ENCODE measurements at places on chromosomes 4 and X.

DNA sequence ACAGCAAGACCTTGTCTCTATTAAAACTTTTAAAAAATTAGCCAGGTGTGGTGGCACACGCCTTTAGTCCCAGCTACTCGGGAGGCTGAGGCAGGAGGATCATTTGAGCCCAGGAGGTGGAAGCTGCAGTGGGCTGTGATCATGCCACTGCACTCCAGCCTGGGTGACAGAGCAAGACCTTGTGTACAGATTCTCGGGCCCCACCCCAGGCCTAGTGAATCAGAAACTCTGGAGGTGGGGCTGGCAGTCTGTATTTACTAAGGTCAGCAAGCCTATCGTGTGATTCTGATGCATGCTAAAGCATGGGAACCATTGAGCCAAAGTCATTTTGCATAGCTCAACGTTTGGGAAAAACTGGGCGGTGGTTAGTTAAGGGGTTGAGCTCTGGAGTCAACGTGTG is 3.5 kb downstream of the S100G start:
- DNase-seq: no peak

DNA sequence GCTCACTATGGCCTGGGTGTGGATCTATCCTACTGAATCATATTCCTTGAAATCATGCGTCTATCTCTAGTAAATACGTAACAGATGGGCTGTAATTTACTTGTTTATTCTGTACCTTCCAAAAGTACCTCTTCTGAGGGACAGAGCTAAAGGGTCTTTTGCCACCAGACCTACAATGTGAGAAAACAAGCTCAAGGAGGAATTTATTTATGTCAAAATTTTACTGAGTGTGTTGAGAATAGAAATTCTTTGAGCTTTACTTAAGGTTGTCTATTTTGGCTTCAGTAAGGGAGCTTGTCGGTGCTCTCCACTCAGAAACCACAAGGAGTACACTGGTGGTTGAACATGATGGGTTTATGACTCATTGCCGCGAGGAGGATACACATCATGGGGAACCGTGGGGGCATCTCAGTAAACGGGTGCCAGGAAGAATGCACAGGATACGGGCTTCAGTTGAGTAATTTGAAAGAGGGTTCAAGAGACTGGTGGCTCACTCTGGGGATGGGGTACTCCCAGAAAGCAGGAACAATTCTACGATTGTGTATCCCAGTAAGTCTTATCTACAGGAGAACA is 3.0 kb downstream of the ANK2 start:
- DNase-seq: no peak

- no peak for DNase-seq
Measured at GRCh38 chrX:153019166-153019565, 25.2 kb upstream of the PNMA5 start.

- no peak for DNase-seq
Measured at GRCh38 chr4:96342790-96343455, 503.0 kb downstream of the PDHA2 start.

GRCh38 chr4:8913858-8914460 is 42.3 kb upstream of the HMX1 start:
- no peak for DNase-seq

DNA sequence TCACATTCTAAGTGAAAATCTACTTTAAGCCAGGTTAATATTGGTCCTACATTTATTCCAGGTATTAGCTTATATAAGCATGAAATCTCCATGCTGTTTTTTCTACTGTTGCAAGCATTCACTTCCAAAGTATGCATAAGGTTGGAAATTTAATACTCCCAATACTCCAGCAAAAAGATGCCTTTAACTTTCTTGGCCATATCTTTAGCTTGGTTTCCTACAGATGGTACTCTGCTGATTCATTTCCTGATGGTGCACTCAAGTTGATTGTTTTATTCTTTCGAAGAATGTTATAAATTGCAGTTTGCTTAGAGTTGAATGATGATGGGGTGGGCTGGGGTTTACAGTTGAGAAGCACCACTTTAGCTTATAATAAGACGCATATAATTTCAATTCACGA is 330.2 kb downstream of the PTTG2 start:
- no peak for DNase-seq

DNA sequence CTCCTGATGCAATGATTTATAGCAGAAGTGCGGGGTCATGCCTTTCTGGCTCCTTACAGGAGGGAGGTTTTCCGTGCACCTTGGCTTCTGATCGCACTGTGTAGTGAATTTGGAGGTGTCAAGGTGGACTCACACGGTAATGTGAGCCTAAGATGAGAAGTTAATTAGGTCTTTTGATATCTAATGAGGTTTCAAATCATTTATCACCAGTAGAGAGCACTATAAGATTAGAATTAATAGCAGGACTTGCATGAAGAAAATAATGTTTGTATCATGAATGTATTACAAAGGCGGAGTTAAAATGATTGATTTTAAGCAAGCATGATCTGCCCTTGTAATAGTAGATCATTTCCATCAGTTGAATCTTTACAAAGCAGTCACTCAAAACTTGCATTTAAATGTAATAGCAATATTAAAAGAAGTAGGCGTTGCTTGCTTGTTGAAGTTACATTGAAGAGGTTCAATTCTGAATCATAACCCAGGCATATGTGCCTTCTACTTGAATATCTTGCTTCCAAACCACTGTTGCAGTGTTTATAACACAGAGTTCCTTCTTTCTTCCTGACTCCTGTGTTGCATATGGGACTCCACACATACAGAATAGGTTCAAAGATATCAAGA is 152.1 kb downstream of the FMR1NB start:
- DNase-seq: no peak

DNA sequence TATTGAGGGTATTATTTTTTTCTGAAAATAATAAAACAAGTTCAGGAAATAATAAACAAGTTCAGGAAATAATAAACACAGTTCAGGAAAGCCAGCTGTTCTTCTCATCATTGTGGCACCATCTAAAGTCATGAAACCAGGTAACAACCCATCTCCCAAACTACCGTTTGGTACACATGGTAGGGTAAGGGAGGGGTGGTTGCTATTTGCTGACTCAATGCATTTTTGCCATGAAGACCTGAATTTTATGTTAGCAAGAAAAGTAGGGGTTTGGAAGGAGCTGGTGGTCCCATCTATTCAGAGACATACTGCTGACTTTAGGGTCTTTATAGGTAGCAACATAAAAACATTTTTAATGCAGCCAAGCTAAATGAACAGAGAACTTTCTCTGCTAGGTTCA is 41.0 kb downstream of the LHFPL1 start:
- DNase-seq: no peak

- no peak for DNase-seq
Measured at GRCh38 chr4:14650127-14650526, 352.2 kb upstream of the CPEB2 start.

GRCh38 chrX:56800307-56800706 is 71.3 kb downstream of the NBDY start:
- no peak for DNase-seq

- DNase-seq: no peak
Measured at GRCh38 chr4:11593576-11594116, 165.0 kb upstream of the HS3ST1 start.

GRCh38 chrX:69162361-69162865 is 2.8 kb downstream of the PJA1 start:
- DNase-seq: no peak

DNA sequence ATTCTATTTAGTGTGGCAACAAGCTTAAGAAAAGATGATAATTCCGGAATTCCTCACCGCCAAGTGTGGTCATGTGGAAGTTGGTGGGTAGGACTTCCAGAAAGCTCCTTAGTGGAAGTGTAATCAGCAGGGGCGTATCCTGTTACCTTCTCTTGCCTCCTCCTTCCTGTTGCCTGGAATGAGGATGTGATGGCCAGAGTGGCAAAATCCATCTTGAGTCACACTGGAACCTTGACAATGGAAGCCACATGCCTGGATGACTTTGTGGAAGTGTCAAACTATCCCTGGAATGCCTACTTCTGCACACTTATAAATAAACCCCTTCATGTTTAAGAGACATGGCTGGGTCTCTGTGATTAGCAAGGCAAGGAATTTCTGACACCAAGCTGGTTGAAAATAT is 191.0 kb downstream of the PRDM5 start:
- DNase-seq: no peak

GRCh38 chrX:21657318-21658151 is 595 bp downstream of the KLHL34 start:
- DNase-seq: no peak

Data from WERI-Rb-1 (cell line).